ENCODE measurements at places on chromosomes 2 and 18.

- DNase-seq, result peak; percentile 39
Measured at GRCh38 chr2:31319406-31320175, 85.6 kb downstream of the EHD3 start.

DNA sequence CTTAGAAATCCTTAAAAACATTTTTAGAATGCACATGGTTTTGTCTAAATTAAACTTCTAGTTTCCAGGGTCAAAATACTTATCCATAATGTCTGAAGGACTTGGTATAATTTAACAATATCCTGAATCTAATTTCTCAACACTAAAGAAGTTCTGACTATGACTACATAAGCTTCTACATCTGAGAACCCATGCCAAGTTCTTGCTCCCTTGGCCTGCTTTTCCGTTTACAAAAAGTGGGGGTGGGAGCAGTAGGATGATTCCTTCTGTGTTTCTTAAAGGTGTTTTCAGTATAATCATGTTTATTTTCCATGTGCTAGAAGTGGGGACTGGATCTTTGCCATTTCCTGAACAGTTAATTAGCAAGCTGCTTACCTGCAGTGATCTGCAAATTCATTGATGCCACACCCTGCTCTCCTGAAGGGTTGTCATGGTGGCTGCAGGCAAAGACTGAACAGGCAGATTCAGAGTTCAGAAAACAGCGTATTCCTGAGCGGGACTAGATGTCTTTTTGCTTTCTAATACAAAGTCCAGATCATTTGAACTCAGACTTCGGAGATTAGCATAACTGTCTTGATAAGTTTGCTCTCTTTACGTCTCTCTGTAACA lies 36.2 kb downstream of the ADNP2 start:
- no peak for DNase-seq

DNA sequence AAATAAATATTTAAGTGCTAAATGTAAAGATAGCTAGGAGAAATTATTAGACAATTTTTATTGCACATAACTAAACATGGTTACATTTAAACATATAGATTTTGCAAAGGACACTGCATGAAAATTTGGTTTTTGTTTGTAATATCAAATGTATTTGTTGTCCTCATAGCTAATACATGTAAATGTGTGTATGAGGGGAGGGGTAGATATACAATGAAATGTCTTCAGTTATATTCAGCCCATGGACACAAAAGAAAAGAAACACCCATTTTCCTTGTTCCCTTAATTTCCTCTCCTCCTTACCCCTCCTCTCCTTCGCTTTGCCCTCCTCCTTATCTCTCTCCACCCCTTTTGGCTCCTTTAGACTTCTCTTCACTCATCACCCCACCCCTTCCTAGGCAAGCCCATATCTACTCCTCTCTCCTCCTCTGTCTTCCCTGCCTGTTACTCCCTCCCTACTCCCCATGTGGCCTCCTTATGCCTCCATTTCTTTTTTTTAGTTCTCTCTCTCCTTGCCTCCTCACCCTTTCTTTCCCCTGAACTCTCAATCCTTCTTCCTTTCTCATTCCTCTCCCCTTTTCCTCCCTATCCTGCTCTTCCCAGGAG lies 1.4 kb downstream of the COL3A1 start:
- no peak for DNase-seq

DNA sequence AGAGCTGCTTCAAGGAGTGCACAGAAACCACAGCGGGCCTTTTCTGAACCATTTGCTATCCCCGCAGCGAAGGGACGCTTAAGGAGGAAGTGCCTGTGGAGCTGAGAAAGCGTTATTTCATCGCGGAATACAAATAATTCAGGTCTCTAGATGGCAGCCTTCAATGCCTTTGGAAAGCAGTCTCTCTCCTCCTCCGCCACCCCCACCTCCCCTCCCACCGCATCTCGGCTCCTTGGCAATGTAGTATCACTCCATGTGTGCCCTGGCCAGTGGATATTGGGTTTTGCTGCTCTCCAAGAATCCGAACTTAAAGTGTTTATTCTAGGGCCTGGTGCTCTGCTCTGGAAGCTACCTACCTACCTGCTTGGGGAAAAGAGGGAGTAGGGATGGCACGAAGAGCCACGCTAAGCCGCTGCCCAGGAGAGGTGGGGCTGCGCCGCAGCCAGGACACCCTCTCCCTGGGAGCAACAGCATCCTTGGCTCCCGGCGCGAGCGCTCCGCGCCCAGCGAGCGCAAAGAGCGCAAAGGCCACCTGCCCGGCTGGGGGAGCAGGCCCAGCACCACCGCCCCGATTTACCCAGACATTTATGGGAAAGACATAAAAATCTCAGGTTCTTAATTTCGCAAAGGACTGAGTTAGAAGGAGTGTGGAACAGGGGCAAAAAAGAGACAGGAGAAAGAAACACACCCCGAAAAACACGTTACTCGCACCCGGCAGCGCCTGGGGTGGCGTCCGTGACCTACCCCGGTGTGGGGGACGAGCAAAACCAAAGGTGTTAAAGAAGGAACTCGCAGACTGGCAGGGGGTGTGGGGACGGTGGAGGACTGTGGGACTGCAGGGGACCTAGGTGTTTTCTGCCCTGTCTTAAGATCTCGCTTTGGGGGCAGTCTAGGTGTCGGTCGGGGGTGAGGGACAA lies 1.0 kb downstream of the SPHKAP start:
- DNase-seq, result no peak

GRCh38 chr18:1648712-1649111 lies 744.0 kb downstream of the ADCYAP1 start:
- no peak for DNase-seq

- no peak for DNase-seq
Measured at GRCh38 chr2:33925311-33925710, 326.2 kb upstream of the FAM98A start.

GRCh38 chr2:183195998-183196409 lies 71.8 kb downstream of the NUP35 start:
- no peak for DNase-seq

GRCh38 chr18:25443776-25444175 lies 91.8 kb upstream of the ZNF521 start:
- no peak for DNase-seq

GRCh38 chr2:234463626-234464290 lies 33.1 kb downstream of the ARL4C start:
- peak; percentile 72 for DNase-seq

DNA sequence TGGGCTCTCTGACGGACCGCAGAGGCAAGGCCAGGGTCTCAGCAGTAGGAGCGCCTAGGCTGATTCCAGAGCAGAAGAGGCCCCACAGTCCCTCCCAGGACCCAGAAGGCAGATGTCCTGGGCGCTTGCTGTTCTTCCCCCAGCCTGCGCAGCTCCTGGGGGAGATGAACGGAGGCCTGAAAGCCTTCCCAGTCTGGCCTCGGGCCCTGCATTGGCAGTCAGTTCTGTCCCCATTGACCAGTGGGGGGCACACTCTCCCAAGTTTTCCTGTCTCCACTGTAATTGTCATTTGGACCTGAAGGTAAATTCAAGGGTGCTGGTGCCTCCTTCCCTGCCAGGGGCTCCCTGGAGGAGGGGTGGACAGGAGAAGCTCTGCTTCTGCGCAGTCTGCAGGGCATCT lies 345.7 kb downstream of the CYP26B1 start:
- no peak for DNase-seq

DNA sequence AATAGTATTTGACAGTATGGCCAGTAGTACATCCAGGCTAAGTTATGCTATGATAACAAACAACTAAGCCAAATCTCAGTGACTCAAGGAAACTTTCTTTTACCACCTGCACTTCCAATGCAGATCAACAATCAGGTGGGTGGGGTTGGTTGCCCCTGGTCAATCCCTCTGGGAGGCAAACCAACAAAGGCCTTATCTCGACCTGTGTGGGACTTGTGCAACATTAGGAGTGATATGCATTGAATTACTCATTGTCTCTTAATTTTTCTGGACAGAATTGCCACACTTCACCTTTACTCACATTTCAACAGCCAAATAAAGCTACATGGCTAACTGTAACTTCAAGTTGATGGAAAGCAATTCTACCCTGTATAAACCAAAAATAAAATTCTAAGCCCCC lies 1049.3 kb upstream of the CDH2 start:
- no peak for DNase-seq

DNA sequence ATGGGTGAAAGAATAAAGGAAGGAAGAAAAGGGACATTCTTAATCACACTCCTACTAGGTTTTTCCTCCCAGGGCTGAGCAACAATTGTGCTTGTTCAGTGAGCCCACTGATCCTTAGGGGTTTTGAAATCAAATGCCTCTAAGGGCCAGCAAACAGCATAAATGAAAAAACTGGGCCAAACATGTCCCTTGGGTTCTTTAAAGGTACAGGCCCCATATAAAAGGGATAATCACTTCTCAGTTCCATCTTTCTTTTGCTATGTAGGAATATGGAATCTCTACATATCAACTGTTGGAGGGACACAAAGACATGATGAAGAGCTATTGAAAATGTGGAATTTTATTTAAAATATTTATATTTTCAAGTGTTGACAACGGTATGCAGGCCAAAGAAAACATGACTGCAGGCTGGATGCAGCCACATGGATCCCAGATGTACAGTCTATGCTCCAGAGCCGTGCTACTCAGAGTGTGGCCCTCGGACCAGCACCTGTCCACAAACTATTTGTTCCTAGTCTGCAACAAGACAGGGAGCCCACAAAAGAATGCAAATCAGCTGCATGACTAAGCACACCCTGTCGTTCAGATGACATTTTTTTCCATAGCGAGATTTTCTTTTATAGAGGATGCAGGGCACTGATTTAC lies 110.0 kb downstream of the CDH20 start:
- DNase-seq, result no peak

- DNase-seq, result no peak
Measured at GRCh38 chr2:132652474-132652873, 17.5 kb downstream of the LYPD1 start.

DNA sequence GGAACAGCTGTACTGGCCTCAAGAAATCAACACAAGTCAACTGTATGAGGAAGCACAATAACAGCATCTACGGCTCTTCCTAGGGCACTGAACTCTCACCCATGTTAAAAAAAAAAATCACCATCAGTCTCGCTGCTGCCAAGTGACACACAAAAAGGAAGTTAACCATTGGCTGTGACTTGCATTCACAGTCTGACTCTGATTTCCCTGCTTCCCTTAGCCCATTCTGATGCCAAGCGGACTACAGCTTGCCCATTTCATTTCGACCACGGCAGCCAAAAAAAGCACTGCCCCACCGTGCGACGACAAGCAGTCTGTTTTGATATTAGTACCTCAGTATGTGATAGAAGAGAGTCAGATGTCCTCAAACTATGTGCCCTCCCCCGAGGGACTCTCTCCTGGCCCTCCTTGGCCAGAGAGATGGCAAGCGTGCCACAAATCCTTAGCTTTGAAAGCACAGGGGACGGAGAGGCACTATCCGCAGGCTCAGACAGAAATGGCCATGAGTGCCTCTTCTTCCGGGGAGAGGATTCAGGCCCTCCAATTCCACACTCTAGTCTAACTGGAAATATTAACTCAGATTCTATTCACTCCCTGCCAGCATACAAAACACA lies 250.0 kb downstream of the TCF4 start:
- DNase-seq, result no peak

DNA sequence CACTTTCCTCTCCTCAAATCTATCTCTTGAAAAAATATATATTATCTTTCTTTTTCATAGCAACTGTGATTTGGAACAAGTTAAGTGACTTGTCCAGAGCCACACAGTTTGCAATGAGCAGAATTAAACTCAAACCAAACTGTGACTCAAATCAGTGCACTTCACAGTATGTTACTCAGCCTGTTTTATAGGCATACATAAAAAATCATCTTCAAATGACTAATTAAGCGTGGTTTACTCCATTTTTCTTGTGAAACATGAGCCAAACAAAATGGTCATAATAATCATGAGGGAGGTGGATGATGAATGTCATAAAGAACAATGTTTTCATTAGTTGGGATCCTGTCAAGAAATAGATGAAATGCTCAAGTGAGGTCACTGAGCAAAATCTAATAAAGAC lies 6.1 kb upstream of the CCDC178 start:
- DNase-seq, result no peak

GRCh38 chr2:128591022-128591860 lies 272.6 kb upstream of the HS6ST1 start:
- no peak for DNase-seq

DNA sequence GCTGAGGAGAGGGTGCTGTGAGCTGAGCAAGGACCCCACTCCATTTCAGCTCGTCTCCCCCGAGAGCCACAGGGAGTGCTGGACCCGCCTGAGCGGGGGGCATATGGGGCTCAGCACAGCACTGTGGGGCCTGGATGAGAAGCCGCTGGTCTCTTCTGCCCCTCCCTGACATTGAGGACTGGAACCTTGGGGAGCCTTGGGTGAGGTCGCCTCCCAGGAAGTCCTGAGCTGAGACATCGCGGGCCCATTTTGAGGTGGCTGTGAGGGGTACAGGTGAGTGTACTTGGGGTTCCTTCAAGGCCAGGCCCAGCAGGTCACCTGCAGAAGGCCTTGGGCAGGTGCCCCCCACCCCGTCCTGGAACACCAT lies 3.1 kb upstream of the AQP12A start:
- no peak for DNase-seq

DNA sequence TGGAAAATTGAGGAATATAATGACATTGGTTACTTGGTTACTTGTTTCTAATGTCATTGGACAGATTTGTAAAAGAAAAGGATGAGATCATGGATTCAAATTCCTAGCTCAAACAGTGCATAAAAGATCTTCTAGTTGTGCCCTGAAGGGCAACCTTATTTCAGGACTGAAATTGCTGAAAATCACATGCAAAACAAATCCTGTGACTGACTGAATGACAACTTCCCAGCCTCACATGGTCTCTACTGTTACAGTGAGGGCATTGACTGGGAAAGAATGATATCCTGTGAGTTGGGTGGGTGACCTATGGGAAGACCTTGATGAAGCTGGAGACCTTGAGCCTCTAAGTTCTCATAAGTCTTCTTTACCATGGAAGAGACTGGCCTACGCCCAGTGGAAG lies 90.4 kb upstream of the HAAO start:
- DNase-seq, result no peak

DNA sequence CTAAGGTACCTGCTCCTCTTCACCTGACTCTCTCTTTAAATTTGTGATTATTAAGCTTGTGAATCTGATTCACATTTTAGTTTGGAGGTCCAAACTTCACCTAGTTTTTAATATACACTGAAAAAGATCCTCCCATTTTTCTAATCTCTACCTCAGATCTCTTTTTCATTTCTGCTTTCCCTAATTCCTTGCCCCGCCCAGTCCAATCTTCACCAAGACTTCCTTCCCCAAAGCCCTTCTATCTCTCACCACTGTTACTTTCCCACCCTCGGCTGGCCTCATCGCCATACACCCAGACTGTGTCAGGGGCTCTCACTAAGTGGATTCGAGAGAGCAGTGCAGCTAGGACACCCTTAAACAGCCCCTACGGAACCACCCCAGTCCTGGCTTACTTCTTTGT lies 40.0 kb downstream of the LBH start:
- no peak for DNase-seq

DNA sequence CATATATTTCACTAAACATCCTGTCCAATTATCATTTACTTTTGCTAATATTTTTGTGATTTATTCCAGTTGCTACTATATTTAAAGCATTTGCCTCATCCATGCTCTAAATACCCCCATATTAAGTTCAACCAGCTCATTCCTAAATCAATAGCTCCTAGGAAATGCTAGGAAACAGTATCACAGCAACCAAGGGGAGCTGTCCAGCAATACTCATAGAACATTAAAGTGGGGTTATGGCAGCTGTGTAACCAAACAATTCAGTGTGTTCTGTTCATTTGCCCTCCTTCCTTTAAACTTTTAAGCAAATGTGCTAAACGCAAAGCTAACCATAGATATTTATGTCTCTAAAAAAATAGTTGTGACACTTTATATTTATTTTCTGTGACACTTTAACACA lies 41.1 kb downstream of the ACVR1C start:
- DNase-seq, result no peak

All from stimulated activated naive CD4-positive, alpha-beta T cell treated with Interleukin-2 at 50 U/mL for 16 hours (primary cell).